CD14-positive monocyte (primary cell): ENCODE measurements at places on chromosomes 1 and 21. TPM values are rescaled to one million over a fixed set of nuclear protein-coding genes. Genes with fewer than 3 reads are reported as not detected.

DNA sequence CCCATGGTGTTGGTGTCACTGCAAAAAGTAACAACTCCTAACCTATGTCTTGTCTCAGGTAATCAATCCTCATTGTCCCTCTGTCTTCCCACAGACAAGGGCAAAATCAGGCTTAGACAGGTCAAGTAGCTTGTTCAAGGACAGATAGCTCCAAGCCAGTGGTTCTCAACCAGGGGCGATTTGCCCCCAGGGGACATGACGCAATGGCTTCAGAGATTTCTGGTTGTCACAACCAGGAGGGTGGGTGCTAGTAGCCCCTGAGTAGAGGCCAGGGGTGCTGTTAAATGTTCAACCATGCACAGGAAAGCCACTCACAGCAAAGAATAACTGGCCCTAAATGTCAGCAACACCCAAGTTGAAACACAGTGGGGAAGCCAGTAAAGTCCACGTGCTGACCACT is 178.9 kb downstream of the RUNX1 start:
- DNase-seq = no peak

GRCh38 chr1:89259283-89259971 is 13.2 kb downstream of the GBP5 start:
- no peak for DNase-seq

- DNase-seq = no peak
Observed at GRCh38 chr1:95115708-95116137, 1.4 kb upstream of the TLCD4 start.

DNA sequence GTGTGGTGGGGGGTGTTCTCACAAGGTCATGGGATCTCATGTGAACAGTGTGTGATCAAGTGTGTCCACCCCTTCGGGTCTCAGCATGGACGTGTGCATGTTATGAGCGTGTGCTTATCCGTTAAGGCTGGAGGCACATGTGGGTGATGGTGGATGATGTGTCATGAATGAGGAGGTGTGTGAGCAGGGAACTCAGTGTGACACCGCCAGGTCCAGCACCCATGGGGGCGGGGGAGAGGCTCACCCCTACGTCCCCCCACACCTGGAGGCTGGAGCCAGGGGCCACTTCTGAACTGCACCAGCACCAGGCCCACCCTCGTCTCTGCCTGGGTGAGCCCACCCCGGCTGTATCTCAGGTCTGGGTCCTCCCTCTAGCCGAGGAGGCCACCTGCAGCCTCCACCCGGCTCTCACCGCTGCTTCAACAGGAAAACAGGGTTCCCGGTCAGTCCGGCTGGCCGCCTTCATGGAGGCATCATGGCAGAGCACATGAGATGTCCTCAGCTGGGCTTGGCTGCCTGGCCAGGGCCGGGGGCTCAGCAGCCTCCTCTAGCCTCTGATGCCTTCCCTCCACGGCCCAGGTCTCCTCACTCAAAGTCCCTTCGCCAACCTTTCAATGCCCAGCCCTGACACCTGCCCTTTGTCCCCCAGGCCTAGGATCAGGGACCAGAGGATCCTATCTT is 34.2 kb upstream of the C1QA start:
- DNase-seq = no peak

TSTD1 gene
- polyA plus RNA-seq = 20.3 TPM

CD1C gene
- polyA plus RNA-seq = 45.8 TPM
